Stimulated activated CD8-positive, alpha-beta memory T cell treated with anti-CD3 and anti-CD28 coated beads, Interleukin-7, amount 100 ng/mL, for 4 hours (primary cell): ENCODE measurements at places on chromosomes 16 and 17.

DNA sequence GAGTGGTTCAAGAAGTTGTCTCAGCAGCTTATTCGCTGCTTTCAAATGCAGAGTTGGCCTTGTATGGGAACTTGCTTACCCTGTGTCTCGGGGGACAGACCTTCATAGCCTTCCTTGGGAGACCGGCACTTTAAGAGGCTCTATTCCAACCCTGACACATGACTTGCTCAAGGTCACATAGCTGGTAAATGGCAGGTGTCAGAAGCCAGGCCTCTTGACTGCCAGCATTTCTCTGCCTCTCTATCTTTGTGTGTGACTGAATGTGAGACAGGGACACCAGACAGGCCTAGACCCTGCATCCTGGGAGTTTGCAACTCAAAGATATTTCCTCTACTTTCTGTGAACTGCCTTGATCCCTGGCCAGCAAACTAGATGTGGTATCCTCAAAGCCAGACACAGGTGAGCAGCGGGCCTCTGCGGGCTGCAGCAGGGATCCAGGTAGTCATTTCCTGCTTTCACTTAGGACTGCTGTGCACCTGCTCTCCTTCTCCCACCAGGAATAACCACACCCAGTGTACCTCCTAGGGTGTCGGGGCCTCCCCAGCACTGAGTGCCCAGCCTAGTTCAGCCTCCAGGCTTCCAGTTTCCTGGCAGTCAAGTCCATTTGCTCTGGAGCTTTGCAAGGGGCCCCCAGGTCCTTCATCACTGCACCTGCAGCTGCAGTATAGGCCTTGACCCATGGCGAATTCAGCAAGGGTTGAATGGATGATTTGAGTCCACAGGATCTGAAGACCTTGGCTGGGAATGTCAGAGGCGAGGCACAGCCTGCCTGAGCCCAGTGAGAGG is 116.6 kb upstream of the TNRC6C start:
- no peak for DNase-seq

DNA sequence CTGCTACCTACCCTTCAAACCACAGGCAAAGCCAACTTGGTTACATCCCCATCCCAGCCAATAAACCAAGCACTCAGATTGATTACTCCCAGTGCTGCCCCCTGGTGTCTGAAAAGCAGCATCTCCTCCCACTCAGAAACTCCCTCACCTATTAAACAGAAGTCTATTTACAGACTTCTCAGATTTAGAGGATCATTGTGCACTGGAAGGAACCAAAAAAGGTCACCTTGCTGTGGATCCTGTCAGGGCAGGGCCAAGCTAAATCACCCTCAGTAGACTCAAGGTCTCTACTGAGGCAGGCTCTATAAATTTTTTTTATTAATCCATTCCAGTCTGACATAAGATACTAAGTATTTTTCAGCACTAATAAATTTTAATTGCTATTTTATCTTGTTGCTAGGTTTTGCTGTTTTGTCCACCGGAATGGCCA is 17.6 kb downstream of the HIGD1B start:
- peak; percentile 49 for DNase-seq

DNA sequence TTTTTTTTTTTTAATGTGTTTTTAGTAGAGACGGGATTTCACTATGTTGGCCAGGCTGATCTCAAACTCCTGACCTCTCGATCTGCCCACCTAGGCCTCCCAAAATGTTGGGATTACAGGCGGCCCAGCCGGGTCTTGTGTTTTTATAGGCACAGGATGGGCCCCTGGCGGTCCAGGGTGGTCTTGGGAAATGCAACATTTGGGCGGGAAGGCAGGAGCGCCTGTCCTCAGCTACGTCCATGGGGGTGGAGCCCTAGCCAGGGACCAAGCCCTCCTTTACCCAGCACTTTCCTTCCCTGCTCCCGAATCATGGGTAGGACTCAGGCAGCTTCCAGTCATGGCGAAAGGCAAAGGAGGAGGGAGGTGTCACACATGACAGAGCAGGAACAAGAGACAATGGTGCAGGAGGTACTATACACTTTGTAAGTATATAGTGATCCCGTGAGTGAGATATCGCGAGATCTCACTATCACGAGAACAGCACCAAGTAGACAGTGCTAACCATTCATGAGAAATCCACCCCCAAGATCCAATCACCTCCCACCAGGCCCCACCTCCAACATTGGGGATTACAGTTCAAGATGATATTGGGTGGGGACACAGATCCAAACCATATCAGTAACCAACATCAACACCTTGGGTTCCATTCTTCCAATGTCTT is 226.7 kb upstream of the WSCD1 start:
- no peak for DNase-seq

GRCh38 chr16:82682767-82683166 is 56.0 kb downstream of the CDH13 start:
- DNase-seq = no peak

GRCh38 chr17:41638194-41638593 is 13.8 kb upstream of the KRT17 start:
- no peak for DNase-seq

- DNase-seq = no peak
Observed at GRCh38 chr16:10965440-10966061, 21.2 kb downstream of the CLEC16A start.

GRCh38 chr16:23156946-23157460 is 7.8 kb upstream of the USP31 start:
- no peak for DNase-seq

DNA sequence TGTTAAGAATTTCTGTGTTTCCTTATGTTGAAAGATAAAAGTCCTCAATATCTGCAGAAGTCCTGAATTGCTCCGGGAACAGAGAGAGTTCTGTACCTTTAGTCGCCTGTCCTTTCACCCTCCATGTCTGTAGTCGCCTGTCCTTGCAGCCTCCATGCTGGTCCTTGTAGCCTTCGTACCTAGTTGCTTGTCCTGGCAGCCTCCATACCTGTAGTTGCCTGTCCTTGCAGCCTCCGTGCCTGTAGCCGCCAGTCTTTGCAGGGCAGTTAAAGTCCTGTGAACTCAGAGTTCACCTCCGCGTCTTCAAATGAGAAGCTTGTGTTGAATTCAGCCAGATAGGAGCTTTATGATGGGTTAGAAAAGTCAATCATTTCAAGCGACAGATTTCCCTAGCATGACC is 19.5 kb upstream of the ITGAX start:
- DNase-seq = no peak

DNA sequence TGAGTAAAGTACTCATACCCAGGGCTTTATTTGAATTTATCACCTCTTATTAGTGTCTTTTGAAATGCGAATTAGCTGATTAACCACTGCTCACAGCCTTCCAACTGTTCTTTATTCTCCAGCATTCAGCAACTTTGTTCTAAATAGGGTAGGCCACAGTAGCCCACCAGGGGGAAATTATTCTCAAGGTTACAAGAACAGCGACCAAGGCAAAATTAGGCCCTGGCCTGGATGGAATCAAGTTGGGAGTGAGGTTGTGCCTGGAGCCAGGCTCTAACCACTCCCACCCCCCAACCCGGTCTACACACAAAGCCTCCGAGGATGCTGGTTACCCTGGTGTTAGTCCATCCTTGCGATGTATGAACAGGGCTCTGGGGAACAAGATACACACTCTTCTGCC is 245.5 kb downstream of the STX8 start:
- DNase-seq = no peak

DNA sequence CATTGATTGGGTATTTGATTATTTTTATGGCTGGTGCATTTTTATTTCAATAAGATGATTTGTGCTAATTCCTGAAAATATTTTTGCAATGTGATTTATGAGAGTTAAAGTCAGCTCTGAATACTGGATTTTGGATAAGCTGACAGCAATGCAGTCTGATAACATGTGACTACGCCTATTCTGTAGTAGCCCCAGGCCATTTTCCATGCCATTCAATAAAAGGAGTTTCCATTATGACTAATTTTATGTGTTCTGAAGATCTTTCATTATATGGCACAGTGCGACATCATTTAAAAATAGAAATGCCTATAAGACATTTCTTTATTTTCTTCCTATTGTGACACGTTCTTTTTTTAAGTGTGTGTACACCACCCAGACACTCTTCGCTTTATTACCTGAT is 46.3 kb downstream of the KCNJ2 start:
- no peak for DNase-seq

GRCh38 chr17:31007695-31008373 is 37.0 kb downstream of the RNF135 start:
- DNase-seq = no peak

DNA sequence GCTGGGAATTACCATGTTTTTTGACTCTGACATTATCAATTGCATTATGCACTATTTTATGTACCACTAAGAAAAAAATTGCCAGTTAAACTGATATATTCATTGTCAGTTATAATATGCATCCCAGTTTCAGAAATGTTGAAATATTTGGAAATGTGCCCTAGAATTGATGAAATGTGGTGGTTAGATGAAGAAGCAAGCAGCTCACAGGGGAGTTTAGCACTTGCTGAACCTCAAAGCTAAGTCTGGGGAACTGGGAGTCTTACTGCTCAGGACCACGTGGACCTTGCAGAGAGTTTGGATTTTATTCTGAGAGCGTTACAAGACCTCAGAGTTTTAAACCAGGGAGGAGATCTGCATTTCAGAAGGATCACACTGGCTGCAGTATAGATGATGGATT is 67.9 kb downstream of the TNRC6C start:
- no peak for DNase-seq

DNA sequence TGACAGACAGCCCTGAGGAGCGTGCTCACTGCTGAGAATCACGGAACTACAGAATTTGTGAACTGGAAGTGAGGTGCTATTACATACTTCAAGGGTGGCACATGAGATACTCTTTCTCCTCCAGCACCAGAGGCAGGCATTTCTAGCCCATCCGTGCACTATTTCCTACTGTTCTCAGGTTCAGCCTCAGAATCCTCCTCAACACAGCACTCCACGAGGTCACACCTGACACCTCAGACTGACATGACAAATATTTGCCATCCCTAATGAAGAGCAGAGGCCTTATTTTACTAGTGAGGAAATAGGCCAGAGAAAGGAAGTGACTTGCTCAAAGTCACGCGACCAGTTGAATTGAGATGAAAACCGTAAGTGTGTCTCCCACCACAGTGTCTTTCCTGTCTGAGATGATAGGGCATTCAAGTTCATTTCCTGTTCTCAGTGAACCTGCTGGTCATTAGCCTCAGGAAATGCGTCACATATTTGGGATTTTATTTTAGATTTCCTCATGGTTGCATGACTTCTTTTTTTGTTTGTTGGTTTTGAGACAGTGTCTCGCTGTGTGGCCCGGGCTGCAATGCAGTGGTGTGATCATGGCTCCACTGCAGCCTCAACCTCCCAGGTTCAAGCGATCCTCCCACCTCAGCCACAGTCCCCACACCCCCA is 23.6 kb downstream of the SEZ6 start:
- peak; percentile 47 for DNase-seq

- no peak for DNase-seq
Observed at GRCh38 chr16:12798846-12799245, 4.8 kb downstream of the CPPED1 start.

DNA sequence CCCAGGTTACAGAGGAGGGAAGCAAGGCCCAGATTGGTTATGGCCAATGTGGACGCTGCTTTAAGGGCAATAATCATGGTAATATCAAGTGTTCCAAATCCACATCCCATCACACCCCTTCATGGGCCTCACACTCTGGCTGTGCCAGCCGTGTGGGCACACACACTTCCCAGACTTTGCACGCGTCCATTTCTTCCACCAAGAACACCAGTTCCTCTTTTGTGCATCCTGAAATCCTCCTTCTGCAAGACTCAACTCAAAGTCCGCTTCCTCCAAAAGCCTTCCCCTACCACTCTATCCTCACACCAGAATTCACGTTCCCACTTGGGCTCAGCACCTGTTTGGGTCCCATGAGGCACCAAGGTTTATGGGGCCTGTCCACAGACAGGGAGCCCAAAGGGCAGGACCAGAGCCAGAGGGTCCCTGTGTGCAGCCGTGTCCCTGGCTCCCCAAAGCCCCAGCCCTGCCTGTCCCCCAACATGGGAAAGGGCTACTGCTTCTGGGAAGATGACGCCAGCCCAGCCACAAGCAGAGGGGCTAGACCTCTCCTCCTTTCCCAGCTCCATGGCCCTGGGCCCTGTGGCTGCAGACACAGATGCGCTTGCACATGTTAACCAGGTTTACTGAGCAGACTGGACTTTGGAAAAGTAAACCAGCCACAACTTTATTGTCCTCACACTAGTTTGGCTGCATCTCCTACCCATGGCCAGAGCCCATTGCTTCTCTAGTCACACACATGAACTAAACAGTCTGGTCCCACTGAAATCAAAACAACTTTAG is 20.3 kb downstream of the SPNS3 start:
- DNase-seq = no peak

- DNase-seq = no peak
Observed at GRCh38 chr16:9906218-9906617, 276.0 kb downstream of the GRIN2A start.

- no peak for DNase-seq
Observed at GRCh38 chr16:49874613-49875237, 18.8 kb upstream of the ZNF423 start.

GRCh38 chr16:80144191-80144590 is 396.6 kb upstream of the DYNLRB2 start:
- DNase-seq = no peak

DNA sequence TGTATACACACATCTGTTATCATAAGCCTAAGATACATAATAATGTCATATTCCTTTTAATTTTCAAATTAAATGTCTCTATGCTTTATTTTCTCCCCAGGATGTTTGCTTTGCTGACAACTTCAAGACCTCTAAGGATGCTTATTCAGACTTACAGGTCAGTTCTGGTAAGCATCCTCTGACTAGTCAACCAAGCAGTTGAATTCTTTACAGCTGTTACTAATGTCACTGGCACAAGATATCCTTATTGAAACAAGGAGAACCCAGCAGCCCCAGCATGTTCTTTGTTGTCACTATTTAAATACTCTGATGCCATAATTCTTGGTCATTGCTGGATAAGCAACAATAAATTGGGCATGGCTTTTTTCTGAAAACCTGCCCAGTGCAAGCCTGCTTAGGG is 232.3 kb upstream of the PMFBP1 start:
- DNase-seq = no peak

DNA sequence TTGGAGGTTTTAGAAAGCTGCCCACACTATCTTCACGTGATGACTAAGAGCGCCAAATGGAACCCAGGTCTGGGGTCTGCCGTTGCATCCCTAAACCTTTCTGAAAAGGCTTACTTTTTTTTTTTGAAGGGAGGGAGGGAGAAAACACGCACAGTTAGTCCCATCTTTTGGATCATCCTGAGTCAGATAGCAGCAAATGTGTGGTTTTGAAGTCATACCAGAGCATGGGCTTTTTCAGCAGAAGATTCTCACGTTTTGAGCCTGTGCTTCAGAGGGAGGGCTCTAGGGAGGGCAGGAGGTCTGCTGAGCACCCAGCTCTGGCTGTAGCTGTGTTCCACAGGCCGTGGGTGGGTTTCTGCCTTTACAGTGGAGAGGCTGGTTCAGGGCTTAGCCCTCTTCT is 194.7 kb downstream of the SNX29 start:
- no peak for DNase-seq

DNA sequence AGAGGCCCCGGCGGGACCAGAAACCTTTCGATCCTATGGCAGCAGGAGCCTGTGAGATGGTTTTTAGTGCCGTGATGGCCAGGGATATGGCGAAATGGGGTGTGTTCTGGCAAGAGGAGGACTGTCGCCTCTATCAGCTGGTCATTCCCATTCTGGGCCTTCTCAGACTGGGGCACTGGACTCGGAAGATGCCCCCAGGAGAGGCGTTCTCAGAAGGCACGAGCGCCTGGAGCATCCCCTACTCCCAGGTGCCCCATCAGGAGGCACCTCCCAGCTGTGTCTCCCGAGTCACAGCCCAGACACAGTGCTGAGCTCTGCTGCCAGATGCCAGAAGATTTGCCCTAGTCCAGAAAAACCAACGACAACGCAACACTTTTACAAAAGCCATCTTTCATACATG is 54.6 kb upstream of the ENDOV start:
- DNase-seq = no peak

- DNase-seq = no peak
Observed at GRCh38 chr17:3904501-3904900, 11.6 kb upstream of the CAMKK1 start.
